ENCODE measurements at places on chromosomes 7 and 10. TPM values are rescaled to one million over a fixed set of nuclear protein-coding genes. Genes with fewer than 3 reads are reported as not detected.

The SSC4D gene
- total RNA-seq: 0.35 TPM

The FERD3L gene
- not detected for total RNA-seq

DNA sequence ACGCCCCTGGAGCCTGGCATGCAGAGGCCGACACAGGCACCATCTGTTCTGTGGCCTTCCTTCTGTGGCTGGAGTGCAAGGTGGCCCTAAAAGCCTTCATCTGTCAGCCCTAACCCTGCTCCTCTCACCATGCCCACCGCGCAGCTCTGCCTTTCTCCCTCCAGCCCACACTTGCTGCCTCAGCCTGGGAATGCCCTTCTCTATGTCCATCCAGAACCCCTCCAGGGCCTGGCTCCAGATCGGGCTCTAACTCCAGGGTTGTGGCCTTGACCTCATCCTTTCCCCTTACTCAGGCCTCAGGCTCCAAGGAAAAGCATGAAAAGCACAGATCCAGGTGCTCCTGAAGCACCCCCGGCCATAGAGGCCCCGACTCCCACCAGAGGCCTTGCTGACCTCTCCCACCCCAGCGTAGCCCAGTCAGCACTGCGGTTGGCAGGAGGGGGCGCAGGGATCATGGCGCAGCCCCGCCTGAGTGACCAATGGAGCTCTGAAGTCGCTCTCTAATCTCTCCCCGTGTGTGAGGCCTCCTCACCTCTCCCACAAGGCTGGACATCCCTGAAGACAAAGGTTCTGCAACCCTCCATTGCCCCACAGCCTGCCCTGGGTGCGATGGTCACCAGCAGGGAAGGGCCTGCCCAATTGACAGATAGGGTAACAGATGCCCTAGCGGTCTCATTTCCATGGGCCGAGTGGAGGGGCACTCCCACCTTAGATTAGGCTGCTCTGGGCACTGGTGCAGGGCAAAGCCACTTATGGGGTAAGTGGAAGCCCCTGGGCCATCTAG, 9.2 kb downstream of the ZCCHC24 start:
- DNase-seq: no peak
- H3K36me3 ChIP-seq: peaks cover 7% of the 10 kb centered on the region
- peaks cover 99% of the 10 kb centered on the region for H3K4me1 ChIP-seq
- H3K4me3 ChIP-seq: no peak overlapping the region
- H3K27me3 ChIP-seq: no peaks in the 10 kb centered on the region

DNA sequence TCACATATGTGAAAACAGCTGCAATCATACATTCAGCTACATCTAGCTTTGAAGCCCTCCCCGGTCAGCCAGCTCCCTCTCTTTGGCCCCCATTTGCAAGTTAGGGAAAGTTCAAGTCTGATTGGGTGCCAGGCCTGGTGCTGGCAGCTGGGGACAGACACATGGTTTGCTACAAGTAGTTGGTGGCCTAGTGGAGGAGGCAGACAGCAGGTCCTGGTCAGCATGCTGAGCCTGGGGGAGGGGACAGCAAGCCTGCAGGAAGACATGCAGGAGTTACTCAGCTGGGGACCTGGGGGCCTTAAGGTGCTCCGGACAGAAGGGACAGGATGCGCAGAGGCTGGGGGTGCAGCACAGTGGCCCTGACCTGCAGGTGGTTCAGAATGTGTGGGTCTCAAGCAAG, 956.9 kb upstream of the ZNF722 start:
- no peak overlapping the region for H3K4me3 ChIP-seq
- no peaks in the 10 kb centered on the region for H3K4me1 ChIP-seq
- no peak for DNase-seq
- no peaks in the 10 kb centered on the region for H3K27me3 ChIP-seq

- DNase-seq: no peak
- H3K36me3 ChIP-seq: no peaks in the 10 kb centered on the region
- no peaks in the 10 kb centered on the region for H3K4me1 ChIP-seq
- H3K4me3 ChIP-seq: no peak overlapping the region
These were observed 26.4 kb upstream of the UMAD1 start for GRCh38 chr7:7614018-7614741.

The EMX2 gene
- total RNA-seq: 0.47 TPM

The JCAD gene
- total RNA-seq: 39.8 TPM

The AQP1 gene
- total RNA-seq: 517 TPM

DNA sequence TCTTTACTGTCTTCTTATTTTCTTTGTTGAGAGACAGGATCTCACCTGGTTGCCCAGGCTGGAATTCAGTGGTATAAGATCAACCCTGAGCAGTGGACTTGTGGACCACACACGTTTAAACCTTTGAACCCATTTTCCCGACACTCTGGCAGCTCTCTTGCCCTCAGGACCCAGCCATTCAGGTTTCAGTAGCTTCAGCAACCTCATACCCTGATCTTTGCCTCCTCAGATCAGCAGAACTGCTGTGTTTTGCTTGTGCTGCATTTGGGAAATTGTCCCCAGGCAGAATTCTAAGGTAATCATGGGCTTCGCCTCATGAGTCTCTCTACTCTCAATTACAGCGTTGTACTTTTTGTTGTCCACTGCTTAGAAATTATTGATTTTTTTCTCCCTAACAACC, 317.6 kb upstream of the KIAA1217 start:
- no peak for DNase-seq
- no peaks in the 10 kb centered on the region for H3K27me3 ChIP-seq
- no peak overlapping the region for H3K4me3 ChIP-seq
- no peak overlapping the region for H3K27ac ChIP-seq
- H3K36me3 ChIP-seq: no peaks in the 10 kb centered on the region

GRCh38 chr7:136053689-136054485, 76.7 kb upstream of the MTPN start:
- H3K36me3 ChIP-seq: no peaks in the 10 kb centered on the region
- no peak overlapping the region for H3K27ac ChIP-seq
- H3K4me3 ChIP-seq: no peak overlapping the region

DNA sequence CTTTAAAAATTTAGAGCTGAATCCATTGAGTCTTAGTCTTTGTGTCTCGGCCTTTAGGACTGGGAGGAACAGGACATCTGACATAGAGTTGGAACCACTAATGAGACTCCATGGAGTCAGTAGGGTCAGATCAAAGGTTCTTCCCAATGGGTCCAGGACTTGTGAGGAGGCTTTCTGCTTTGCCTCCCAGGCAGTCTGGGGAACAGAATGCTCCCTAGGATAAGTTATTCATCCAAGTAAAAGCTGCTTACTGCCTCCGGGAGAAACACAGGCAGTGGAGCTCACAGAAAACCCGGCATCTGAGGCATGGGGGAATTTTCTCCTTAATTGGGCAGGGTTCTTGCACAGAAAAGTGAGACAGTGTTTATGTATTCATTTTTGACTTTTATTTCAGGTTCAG, 216.4 kb downstream of the SEC23IP start:
- H3K4me1 ChIP-seq: no peaks in the 10 kb centered on the region
- no peak for DNase-seq
- no peaks in the 10 kb centered on the region for H3K36me3 ChIP-seq

DNA sequence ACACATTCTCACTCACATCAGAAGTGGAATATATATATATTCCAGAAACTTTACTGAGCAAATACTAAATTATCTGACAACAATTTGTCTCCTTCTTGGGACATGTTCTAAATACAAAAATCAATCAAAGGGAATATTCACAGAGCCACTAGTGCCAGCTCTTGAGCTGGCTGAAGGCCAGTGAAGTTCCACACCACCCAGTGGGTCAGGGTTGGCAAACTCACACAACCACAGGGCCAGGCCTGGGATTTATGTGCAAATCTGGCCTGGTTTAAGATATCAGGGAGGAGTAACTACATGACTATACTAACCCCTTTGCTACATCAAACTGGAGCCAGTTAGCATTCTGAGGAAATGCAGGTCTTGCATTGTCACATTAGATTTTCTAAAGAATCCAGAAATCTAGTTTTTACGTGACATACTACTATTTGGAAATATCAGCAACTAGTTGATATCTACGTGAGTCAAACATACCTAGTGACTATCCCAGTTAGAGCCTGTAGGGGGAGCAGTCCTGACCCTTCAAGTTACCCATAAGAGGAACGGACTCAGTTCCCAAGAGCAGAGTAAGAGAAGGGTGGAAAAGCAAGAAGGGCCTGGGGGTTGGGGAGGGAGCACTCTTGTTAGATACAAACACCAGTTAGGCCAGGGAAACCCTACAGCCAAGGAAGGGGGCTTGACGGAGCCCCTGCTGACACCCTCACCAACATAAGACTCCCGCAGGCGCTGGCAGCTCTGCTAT, 600.4 kb downstream of the KCNMA1 start:
- DNase-seq: no peak
- no peaks in the 10 kb centered on the region for H3K4me1 ChIP-seq
- no peaks in the 10 kb centered on the region for H3K27me3 ChIP-seq
- no peak overlapping the region for H3K4me3 ChIP-seq

DNA sequence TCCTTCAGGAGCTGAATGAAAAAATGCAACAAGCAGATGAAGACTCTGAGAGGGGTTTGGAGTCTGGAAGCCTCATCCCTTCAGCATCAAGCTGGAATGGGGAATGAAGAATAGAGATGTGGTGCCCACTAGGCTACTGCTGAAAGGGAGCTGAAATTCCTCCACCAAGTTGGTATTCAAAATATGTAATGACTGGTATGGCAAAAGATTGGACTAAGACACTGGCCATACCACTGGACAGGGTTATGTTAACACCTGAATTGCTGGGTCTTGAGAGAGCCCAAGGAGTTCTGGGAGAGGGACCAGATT, 5.4 kb downstream of the IFIT2 start:
- H3K36me3 ChIP-seq: peaks cover 16% of the 10 kb centered on the region
- H3K4me3 ChIP-seq: no peak overlapping the region
- no peaks in the 10 kb centered on the region for H3K27me3 ChIP-seq
- peaks cover 18% of the 10 kb centered on the region for H3K4me1 ChIP-seq
- H3K27ac ChIP-seq: no peak overlapping the region

The GARIN1A gene
- total RNA-seq: 0.63 TPM

DNA sequence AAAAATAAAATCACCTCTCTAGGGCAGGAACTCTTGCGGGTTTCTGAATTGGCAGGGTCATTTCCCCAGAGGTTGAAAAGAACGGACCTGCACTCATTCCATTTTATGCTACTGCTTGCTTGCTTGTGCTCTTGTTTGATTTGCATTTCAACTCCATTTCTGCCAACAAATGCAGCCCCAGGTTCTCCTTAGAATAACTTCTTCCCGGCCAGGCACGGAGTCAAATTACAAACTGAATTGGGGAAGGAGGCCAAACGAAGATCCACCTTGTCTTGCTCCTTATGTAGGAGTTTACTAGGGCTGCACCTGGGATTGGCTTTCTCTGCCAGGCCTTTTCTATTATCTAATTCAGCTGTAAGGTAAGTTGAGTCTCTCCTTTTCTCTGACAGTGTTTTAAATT, 79.6 kb downstream of the HGF start:
- no peak overlapping the region for H3K4me3 ChIP-seq
- H3K27ac ChIP-seq: no peak overlapping the region
- no peaks in the 10 kb centered on the region for H3K36me3 ChIP-seq
- H3K4me1 ChIP-seq: peaks cover under 1% of the 10 kb centered on the region
- no peak for DNase-seq

- no peaks in the 10 kb centered on the region for H3K27me3 ChIP-seq
- DNase-seq: no peak
- no peaks in the 10 kb centered on the region for H3K36me3 ChIP-seq
- no peak overlapping the region for H3K27ac ChIP-seq
- H3K4me3 ChIP-seq: no peak overlapping the region
These were observed 1.9 kb upstream of the PAX4 start for GRCh38 chr7:127619681-127620405.

The NUTM2A gene
- total RNA-seq: 2.3 TPM

DNA sequence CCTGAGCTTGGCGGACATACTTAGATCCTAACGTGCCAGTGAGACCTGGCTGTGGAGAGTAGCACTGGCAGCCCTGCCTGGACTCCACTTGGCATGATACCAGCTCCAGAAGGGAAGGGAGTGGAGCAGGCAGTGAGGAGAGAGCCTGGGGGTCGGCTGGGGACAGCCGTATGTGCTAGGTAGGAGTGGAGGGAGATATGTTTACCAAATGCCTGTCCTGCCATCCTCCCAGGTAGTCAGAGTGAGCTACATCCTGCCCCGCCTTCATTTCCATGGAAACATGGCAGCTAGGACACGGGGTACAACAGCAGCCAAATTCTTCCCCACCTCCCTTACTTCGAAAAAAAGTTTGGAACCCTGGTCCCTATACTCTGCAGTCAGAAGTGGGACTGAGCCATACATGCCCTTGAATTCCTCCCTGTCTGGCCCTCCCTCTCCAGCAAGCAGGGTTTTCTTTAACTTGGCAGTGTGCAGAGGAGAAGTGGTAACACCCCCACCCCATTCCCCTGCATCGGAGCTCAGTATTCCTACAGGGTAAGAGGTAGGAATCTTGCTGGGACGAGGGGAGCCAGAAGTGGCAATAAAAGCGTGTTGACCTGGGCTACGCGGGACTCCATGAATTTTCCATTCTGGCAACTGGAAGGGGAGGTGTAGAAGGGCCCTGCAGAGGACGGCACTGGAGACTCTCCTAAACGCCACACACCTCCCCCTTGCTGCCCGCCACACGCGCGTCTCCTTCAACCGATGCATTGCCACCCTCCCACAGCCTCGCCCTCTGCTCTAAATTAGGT, 20.0 kb upstream of the SMO start:
- H3K4me3 ChIP-seq: peak overlapping the region; percentile 56
- no peaks in the 10 kb centered on the region for H3K36me3 ChIP-seq
- peaks cover 17% of the 10 kb centered on the region for H3K4me1 ChIP-seq
- peak overlapping the region; percentile 13 for H3K27ac ChIP-seq

- H3K27ac ChIP-seq: no peak overlapping the region
These were observed 8.8 kb downstream of the DDC start for GRCh38 chr7:50556247-50556991.

The CTTNBP2 gene
- 4.6 TPM for total RNA-seq

The GPNMB gene
- 137 TPM for total RNA-seq

DNA sequence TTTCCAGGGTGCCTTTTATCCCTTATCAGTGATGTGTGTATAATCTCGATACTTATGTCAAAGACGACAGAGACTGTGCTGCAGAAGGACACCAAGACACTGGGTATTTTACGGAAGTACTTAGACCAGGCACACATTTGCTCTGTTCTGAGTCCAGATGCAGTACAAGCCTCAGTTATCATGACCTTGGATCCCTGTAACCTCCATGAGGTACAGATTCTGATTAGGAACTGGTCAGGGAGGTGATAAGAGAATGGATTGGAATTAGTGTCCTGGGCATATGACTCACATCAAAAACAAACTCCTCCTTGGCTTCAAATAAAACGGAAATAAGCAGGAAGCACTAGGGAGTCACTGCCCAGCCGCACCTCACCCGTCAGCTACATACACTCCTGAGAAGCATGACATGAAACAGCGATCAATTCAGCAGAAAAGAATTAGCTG, 146.5 kb downstream of the SFMBT2 start:
- no peaks in the 10 kb centered on the region for H3K36me3 ChIP-seq
- no peaks in the 10 kb centered on the region for H3K4me1 ChIP-seq
- no peak overlapping the region for H3K4me3 ChIP-seq

The ZNF853 gene
- total RNA-seq: 13.3 TPM

Measured in right atrium auricular region (tissue), 2 donors.